Glutamatergic neuron (in vitro differentiated cells): ENCODE measurements at places on chromosomes 2 and 18. TPM values are rescaled to one million over a fixed set of nuclear protein-coding genes. Genes with fewer than 3 reads are reported as not detected.

DNA sequence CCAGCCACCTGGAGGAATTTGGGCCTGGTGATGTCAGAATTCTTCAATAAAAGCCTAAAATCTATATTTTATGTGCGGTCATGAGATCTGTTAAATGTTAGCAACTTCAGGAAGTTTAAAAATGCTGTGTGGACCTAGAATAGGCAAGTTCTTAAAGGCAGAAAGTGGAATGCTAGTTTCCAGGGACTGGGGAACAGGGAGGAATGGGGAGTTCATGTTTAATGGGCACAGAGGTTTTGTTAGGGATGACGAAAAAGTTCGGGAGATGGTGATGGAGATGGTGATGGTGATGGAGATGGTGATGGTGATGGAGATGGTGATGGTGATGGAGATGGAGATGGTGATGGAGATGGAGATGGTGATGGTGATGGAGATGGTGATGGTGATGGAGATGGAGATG lies 9.2 kb downstream of the TYMS start:
- no peak for DNase-seq

- DNase-seq: no peak
Measured at GRCh38 chr2:233087713-233088112, 27.6 kb downstream of the INPP5D start.

GRCh38 chr2:127551221-127551930 lies 15.9 kb downstream of the MYO7B start:
- DNase-seq: no peak

DNA sequence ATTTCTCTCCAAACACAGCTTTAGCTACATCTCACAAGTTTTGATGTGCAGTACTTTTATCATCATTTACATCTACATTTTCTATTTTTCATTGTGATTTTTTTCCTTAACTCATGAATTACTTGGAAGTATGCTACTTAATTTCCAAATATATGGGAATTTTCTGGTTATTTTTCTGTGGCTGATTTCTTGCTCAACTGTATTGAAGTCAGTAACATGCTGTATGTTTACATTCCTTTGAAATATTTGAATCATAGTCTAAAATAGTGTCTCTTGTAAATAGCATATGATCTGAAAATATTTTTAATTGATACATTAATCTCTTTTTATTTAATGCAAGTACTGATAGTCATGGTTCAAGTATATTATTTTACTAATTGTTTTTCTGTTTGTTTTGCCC lies 26.0 kb upstream of the GALNT5 start:
- no peak for DNase-seq

DNA sequence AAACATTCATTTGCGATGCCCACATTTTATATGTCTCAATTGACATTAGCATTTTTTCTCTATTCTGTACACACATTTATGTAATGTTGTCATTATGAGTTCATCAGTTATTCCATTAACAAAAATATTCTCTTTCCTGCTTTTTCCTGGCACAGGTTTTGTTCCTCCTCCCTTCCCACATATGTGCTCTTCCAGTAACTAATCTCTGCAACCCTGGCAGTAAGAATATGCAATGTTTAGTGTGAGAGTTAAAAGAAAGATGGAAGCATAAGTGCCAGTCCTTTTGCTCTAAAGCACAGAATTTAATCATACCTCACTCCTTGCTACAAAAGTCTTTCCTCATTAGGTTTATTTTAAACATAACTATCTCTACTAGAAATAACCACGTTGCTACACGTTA lies 155.8 kb upstream of the ERBB4 start:
- no peak for DNase-seq

DNA sequence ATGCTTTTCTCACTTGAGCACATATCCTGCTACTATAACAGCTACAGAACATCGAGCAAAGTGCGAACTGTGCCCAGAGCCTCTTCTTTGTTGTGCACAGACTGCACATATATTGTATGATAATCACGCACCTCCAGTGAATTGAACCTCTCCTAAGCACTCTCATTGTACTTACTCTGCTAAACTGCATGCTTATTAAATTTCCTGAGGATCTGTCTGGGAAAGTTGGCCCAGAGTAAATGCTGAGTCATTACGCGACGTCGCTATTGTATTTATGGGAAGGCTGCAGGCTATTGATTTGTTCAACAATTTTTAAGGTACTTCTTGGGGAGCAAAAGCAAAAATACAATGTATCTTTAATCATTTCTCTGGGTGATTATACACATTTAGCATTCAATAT lies 399.6 kb upstream of the DSEL start:
- DNase-seq: no peak

PCARE gene
- 0.66 TPM for total RNA-seq

- no peak for DNase-seq
Measured at GRCh38 chr2:111659361-111660333, 224.3 kb downstream of the ANAPC1 start.

GRCh38 chr2:164920430-164920829 lies 34.9 kb downstream of the SLC38A11 start:
- no peak for DNase-seq

RAB27B gene
- not detected for total RNA-seq

GRCh38 chr18:36207303-36207702 lies 20.0 kb downstream of the MOCOS start:
- DNase-seq: no peak

- DNase-seq: no peak
Measured at GRCh38 chr2:225766431-225766830, 366.9 kb downstream of the NYAP2 start.
